ENCODE measurements at places on chromosomes 1 and 21.
A peak's percentile ranks its signal among the peaks of the same experiment; 100 is the strongest.

DNA sequence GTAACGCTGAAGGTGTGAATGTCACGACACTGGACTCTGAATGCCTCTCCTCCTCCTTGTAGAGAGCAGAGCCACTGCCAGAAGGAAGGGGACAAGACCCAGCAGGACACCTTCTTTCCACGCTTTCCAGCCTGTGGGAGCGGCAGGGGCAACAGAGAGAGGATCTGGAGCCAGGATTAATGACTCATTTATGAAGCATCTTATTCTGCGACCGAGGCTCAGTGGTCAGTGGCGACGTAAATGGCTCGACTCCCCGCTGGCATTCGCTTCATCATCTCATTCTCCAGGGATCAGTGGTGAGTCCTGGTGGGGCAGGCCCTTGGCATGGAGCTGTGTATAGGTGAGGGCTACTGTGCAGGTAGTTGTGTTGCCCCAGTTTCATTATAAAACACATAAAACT, 4.6 kb downstream of the SLC37A1 start:
- DNase-seq: no peak

- peak; percentile 92 for DNase-seq
Measured at GRCh38 chr1:28144203-28145135, 32.0 kb downstream of the PTAFR start.

DNA sequence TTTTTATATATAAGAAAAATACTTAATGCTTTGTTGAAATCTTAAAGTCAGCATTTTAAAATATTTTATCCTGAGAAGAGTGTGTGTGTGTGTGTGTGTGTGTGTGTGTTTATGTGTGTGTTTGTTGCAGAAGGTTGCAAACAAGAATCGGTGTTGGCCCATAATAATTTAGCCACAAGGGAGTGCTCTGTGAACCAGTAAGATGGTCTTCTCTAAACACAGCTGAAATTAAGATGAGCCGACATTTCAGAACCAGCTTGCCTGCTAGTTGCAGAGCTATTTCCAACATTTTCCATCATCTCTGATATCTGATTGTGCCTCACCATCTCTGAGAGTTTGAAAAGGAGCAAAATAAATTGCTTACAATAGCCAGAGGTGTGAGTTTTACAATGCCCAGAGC, 158.8 kb upstream of the SGIP1 start:
- DNase-seq: no peak

DNA sequence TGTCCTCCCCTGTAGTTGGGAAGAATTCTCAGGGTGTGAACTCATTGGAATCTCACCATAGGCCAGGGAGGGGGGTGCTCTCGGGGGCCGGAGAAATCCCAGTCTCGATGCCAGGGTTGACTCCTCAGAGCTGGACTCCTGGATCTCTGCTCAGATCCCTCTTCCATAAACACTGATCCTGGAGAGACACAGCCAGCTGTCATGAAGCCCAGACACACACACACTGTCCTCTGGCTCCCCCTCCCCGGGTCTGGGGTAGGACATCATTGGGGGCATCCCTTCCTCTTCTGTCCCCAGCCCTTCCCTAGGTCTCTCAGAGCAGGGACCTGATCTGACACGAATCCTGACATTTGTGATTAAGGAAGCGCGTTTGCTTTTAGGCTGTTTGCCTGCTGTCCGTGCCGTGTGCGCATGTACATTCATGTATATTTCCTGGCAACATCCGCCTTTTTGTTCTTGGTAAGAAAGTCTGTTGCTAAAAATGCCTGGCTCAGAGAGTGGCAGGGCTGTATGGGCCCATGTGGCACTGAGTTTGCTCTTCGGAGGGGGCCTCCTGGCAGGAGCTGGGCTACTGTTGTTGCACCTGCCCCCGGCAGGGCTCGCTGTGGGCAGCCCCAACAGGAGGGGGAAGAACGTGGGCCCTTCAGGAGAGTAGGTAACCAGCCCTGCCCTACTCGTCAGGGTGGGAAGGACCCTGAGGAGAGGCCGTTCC, 45.4 kb upstream of the SELENON start:
- DNase-seq: no peak

- DNase-seq: no peak
Measured at GRCh38 chr1:98260839-98261238, 340.0 kb upstream of the DPYD start.

- no peak for DNase-seq
Measured at GRCh38 chr1:31977385-31978131, 36.1 kb upstream of the KHDRBS1 start.

DNA sequence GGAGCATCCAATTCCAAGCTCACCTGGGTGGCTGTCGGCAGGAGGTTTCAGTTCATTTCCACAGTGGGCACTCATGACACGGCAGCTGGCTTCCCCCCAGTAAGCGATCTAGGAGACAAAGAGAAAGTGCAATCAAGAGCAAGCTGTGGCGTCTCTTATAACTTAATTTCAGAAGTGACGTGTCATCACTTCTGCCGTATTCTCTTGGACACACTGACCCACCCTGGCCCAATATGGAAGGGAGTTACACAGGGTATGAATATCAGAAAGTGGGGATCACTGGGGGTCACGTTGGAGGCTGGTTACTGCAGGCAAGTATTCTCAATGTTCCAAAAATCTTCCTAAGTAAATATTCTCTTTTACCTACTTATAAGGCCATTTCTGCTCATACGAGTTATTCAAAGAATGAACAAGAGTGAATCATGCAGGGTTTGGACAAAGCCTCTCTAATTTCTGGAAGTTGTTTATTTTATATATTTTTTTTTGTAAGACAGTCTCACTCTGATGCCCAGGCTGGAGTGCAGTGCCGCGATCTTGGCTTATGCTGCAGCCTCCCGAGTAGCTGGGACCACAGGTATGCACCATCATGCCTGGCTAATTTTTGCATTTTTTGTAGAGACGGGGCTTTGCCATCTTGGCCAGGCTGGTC, 46.5 kb upstream of the GREM2 start:
- DNase-seq: no peak

DNA sequence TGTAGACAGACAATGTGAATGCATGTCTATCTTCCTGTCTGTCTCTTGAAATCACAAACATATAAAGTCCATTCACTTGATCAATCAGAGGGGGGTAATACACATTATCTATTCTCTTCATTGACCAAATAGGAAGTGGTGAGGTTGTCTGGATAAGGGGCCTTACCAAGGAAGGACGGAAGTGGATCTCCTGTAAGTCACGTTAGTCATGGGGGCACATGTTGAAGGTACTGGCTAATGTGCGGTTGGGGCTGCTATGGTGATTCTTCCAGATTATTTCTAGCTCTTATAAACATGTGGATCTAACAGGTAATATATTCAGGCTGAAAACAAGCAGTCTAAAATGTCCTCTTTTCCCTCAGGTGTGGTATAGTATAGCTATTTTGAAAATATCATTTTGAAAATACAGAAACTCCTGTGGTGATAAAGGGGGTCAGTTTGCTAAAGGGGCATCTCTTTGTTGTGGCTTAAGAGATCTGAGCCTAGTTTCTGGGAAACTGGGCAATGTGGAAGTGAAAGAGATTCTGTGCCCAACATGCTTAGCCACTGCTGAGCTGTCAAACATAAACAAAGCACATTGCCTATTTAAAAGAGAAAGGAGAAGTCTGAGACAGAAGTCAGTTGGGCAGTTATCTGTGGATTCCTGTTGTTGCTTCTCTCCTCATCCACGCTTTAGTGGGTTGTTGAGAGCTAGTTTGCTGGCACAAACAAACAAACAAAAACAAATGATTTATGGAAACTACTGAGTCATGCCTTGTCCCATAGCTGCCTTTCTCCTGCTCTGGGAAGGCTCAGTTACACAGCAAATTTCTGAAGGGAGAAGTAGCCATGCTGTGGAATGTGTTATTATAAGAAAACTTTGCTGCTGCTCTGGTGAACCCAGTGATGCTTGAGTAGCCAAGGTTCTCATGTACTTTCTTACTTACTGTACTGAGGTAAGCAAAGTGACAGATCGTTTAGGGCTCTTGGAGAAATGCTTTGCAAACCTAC, 166.9 kb downstream of the HLX start:
- peak; percentile 14 for DNase-seq

- no peak for DNase-seq
Measured at GRCh38 chr1:89457046-89457445, 67.6 kb upstream of the LRRC8B start.

- no peak for DNase-seq
Measured at GRCh38 chr1:172928412-172928811, 122.3 kb downstream of the TNFSF18 start.

DNA sequence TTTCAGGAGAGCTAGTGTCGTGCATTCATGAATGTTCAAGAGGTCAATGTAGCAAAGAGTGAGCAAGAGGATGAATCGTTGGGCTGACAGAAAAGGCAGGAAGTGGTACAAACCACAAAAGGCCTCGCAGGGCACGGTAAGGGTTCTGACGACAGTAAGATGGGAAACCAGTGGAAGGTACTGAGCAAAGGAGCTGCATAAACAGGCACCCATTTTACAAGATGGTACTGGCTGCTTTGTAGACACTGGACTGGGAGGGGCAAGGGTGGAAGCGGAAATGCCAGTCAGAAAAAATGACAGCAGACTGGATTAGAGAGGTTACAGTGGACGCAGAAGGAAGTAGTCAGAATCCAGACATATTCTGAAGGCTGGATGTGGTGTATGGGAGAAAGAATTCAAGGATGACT, 123.5 kb downstream of the PTPN14 start:
- peak; percentile 94 for DNase-seq

All from activated CD4-positive, alpha-beta T cell treated with anti-CD3 and anti-CD28 coated beads, Interleukin-2, amount 50 U/mL, for 16 hours (primary cell).